ENCODE measurements at places on chromosomes 6 and 20.

DNA sequence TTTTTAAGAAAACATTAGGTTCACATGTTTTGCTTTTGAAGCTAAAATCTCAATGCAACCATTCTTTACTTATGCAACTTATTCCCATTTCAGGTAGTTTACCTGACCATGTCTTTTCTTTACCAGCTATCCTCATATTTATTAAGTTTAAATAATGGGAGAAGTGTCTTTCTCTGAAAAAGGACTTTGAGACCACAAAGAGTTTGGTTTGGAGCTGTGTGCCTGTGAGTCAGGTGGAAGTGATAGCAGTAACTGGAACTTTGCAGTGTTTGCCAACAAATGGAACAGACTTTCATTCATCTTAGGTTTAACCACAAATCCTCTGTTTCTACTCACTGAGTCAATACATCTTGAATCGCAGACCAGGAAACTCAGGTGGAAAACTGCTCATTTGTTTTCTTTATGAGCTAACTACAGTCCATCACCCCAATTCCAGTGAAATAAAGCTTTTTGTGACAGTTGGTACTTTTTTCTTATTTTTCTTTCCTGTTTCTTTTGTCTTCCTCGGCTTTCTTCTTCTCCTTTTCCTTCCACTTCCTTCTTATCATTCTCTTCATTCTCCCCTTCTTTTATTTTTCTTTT, 148.3 kb upstream of the RIN2 start:
- DNase-seq, result peak; percentile 45

DNA sequence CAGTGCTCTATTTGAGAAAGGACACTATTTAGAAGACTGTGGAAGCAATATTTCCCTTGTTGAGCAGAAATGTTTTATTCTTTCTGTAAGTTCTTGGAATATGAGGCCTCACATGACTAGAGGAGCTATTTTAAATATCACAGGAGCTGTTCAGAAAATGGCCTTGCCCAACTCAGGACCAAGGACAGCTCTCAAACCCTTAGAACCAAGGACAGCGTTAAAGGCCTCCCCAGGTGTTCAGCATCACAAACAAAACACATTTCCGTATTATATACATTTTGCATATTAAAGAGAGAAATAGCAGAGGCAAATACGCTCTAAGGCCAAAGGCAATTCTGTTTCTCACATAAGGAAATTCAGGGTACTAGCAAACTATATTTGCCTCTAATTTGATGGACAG, 631.4 kb downstream of the CDH26 start:
- DNase-seq, result no peak

- no peak for DNase-seq
Observed at GRCh38 chr6:163963205-163964120, 548.9 kb downstream of the QKI start.

- no peak for DNase-seq
Observed at GRCh38 chr6:150142670-150143515, at the start of gene PPP1R14C. Gene PPP1R14C, plus strand, starts transcription at chr6:150143044. Its CDS starts 149 bp downstream, at chr6:150143193.

GRCh38 chr20:20212675-20213096, 155.2 kb upstream of the INSM1 start:
- DNase-seq, result no peak
